ENCODE measurements at places on chromosomes 11 and 22.
A peak's percentile ranks its signal among the peaks of the same experiment; 100 is the strongest.

- DNase-seq = no peak
Measured at GRCh38 chr11:7448201-7448600, 37.1 kb upstream of the OLFML1 start.

GRCh38 chr11:56296898-56297297 is 4.8 kb upstream of the OR8H1 start:
- no peak for DNase-seq

- no peak for DNase-seq
Measured at GRCh38 chr11:108606495-108607160, 13.1 kb upstream of the EXPH5 start.

GRCh38 chr22:38215156-38216038 is 13.6 kb downstream of the MAFF start:
- DNase-seq = no peak

- DNase-seq = no peak
Measured at GRCh38 chr11:79458709-79459108, 17.9 kb upstream of the TENM4 start.

DNA sequence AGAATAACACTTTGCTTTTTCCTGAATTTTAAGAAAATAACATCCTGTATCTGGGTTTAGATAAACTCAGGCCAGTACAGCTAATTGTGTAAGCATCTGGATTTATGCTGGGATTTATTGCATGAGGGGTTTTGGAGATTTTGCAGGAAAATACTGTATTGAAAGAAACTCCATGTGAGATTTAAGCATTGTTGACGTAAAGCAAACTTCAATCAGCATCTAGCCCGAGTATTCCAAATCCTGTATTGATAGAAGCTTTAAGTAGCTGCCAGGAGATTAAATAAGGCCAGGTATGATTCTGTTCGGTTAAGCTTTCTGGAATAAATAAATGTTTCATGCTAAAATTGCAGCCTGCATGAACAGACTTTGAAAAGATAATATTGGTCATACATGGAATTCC is 36.3 kb upstream of the LYVE1 start:
- no peak for DNase-seq

GRCh38 chr11:69650081-69650831 is 9.3 kb downstream of the CCND1 start:
- DNase-seq = no peak

DNA sequence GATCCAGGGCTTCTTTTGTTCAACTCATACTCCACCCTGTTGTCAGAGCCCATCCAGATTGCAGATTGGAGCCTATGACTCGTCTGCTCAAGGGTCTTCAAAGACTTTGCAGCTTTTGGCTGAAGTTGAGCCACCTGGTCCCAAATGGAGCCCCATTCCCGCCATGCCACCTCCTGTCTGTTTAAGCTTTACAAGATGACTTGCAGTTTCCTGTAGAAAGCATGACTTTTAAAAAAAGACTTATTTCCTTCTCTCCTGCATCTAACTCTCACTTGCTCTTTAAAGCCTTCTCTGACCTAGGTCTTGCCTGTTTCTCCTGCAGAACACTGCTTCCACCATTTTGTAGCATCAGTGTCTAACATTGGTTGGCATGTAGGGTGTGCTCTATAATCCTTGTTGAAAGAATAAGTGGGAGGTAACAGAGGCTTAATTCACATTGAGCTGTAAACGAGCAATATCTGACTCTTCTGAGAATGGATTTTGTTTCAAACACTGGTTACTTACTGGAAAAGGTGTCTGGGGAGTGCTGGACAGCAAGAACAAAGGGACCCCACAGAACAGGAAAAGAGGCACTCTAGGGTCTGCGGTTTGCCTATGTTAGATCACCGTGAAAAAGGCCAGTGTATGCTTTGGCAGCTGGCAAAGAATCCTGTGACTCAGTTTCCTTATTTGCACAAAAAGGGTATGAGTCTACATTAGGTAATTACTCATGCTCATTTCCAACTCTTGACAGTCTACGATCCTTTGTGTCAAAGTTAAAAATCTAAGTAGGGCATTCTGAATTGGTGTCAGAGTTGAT is 30.3 kb downstream of the NF2 start:
- DNase-seq = peak; percentile 84

Measured in endothelial cell of umbilical vein (primary cell).